ENCODE measurements at places on chromosomes 7 and 10.

DNA sequence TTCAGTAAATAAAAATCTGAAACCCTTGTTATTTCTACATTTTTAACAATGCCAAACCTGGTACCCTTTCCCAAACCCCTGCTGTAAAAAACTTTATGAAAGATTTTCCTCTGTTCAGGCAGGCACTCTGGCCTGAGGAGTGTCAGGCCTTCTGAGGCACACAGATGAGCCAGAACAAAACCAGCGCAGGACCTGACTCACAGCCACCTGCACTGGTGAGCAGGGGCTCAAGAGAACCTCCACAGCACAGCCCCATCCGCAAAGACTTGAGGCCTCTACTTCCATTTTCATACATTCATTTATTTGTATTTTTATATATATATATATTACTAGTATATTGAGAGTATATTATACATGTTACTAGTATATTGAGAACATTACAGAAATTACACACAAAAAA is 49.4 kb downstream of the COBL start:
- no peak for DNase-seq

DNA sequence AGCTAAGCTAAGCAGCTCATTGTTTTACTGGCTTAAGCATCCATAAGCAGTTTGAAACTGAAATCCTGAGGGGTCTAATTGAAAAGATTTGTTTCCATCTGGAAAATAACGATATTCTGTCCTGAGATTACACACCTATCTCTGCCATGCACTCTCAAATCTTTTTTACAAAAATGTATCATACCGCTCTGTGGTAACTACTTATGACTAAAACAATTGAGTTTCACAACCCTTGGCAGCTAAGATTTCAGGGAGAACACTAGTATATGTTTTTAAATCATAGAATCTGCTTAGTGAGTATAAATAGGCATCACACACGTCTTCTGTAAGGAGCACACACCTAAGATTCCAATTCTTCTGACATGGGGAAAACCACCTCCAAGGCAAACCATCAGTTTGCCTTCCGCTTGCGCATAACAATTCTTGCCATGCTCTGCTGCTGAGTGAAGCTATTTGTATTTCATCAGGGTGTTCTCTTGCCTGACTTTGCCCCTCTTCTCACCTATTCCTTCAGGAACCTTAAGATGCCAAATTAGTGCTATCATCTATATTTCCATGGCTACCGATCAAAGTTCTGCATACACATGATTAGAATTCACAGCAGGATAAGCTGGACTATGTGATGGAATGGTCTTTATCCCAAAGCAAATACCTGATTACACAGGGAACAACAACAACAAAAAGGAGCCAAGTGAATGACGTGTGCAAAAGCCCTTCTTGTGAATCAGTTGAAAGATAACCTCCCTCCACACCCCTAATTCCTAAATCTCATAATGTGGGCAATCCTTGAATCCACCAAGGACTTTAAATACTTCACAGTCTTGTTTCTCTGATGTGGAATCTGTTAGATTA is 40.9 kb downstream of the PRPF18 start:
- DNase-seq: no peak

DNA sequence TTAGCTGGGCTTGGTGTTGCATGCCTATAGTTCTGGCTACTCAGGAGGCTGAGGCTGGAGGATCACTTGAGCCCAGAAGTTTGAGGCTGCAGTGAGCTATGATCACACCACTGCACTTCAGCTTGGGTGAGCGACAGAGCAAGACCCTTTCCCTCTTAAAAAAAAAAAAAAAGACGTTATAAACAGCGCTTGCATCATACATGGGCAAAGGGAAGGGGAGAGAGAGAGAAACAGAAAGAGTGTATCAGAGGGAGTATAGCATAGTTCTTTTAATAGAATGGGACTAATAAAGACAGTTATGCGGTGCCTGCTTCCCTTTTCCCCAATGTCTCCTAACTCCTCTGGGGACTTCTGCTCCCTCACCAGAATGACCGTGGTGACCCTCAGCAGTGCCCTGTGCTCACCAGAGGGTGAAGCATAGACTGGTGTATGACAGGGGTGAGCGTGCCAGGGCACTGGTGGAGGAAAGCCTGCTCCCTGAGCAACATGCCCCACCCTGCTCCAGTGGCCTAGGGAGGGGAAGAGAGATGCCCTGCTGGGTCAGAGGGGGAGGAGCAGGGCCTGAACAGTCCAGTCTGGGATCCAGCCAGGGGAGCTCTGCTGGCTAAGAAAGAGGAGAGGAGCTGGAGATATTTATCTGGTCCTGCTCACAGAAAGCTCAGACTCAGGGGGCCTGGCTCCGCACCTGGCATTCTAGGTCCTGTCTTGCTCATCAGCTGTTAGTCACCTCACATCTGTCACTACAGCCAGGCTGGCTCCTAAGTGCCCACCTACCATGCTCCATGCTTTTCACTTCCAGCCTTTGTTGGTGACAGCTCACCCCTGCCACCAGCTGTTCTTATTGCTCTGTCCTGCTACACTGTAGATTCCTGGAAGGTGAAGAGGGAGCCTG is 2.2 kb downstream of the PDZD7 start:
- DNase-seq: no peak

GRCh38 chr7:111408724-111409123 is 153.6 kb downstream of the IMMP2L start:
- no peak for DNase-seq

DNA sequence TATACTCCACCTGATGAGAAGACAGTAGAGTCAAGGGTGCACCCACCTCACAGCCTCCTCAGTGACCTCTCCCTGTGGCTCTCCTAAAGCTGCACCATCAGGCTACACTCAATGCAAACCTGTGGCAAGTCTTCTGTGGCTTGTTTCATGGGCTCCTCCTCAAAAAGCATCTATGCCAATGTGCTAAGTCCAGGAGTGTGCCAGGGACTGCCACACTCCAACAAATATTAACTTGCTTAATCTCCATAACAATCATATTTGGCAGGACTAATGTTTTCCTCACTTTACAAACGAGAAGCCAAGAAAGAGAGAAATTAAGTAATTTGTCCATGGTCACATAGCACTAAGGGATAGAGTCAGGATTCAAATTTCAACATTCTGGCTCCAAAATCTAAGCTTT is 11.9 kb downstream of the NRAP start:
- DNase-seq: no peak

DNA sequence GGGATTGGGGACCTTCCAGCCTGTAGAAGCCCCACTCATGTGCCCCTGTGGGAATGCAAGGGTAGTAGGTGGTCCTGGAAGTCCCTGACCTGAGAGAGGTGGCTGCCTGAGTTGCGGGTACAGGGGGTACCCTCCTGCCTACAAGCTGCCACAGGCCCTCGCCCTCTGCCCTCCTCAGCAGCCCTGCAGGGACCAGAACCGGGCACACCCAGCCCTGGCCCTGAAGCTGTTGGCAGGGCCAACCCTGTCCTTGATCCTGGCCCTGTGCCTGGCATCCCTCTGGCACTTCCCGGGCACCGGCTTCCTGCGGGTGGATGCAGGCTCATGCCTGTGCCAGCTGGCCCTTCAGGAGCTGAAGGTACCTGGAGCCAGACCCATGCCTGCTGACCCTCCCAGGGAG is 54.9 kb upstream of the ELN start:
- DNase-seq: no peak

- no peak for DNase-seq
Measured at GRCh38 chr10:26909753-26910152, 49.0 kb upstream of the ABI1 start.

DNA sequence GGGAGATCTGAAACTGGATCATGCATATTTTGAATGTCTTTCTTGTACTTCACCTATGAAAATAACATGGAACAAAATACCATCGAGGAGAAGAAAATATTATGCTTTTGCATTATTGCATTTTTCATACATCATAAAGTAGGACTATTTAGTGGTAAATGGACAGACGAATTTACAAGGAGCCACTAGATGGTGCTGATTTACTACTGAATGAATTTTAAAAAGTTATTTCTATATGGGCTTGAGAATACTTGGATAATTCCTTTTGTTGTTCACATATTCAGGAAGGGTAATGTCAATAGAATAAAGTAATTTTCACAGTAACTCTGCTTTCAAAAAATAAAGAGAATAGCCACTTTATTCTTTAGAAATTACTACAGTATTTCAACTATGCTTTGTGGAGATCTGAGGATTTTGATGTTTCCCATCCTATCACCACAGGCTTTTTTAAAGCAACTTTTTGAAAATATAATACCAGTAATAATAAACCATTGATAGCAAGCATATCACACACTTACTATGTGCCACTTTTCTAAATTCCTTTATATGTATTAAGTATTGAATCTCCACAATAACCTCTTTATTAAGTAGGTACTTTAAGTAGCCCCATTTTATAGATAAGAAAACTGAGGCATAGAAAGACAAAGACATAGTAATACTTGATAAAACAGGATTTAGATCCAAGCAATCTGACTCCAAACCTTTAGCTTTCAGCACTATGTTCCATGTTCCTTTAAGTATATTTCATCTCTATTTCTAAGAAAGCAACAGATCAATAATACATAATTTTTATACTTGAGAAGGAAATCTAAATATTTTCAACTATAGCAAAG is 38.6 kb downstream of the NEBL start:
- DNase-seq: no peak

GRCh38 chr7:20647908-20648776 is 32.7 kb downstream of the ABCB5 start:
- no peak for DNase-seq

DNA sequence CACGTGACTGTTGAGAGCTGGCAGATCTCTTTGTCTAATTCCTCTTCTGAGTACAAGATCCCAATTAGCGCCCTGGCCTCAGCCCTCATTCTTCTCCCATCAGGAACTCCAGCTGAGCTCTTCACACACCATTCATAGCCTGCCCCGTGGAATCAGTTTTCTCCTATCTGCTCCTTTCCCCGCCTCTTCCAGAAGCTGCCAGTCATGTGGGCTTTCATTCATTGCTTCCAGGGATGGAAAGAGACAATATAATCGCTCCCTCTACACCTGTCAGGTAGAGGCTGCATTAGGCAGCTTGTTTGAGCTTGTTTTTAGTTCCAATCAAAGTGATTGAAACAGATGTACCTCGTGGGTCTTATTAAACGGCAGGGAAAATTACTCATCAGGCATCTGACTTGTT is 515.8 kb downstream of the TYW1 start:
- DNase-seq: no peak

Data from stimulated activated naive CD4-positive, alpha-beta T cell (primary cell).